ENCODE measurements at places on chromosomes 1 and 21.

DNA sequence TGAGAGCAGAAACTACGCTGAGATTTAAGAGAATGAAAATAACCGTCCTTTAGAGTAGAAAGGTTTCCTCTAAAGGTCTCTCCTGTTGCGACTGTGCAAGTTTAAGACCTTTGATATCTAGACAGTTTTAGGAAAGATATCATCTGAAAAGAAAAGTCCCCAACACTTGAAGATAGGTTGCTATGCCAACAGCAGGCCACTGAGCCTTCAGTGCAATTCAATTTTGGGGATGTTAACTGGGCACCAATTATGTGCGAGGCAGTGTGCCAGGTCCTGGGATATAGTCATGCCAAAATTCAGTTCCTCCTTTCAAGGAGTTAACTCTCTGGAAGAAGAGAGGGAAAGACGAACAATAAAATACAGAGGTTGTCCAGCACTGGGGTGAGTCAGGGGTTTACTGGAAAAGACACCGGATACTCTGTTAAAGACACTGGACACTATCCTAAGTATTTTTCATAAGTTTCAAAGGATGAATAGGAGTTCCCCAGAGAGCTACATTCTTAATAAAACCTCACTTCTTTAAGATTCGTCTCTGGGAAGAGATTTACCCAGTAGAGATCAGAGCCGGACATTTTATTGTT lies 25.5 kb upstream of the ZNF281 start:
- DNase-seq = no peak

GRCh38 chr1:36755303-36756230 lies 272.9 kb upstream of the CSF3R start:
- no peak for DNase-seq

DNA sequence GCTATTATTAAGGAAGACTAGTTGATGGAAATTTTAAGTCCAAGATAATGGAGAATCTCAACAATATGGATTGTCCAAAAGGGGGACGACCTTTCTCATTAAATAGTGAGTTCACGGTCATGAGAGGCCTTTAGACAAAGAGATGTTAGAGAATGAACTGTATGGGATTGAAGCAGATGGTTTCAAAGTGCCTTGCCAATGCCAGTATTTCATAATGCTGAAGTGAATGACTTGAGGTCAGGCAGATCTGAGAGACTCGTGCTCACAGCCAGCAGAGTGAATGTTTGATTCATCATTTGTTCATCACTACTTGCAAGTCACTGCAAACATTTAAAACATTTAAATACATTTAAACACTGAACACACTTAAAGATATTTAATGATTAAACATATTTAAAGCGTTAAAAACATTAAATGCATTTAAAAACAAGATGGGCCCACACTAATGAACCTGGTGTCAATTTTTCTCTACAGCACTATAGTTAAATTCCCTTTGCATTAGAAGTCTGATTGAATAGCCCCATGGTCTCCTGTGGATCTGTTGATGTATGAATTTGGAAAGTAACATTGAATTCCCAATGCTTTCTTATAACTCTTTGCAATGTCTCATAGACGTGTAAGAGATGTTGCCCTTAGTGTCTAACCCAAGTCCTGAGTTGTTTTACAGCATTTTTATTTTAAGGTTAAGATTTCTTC lies 80.7 kb downstream of the TGFB2 start:
- no peak for DNase-seq

- DNase-seq = no peak
Measured at GRCh38 chr1:51850420-51851223, 27.9 kb downstream of the NRDC start.

GRCh38 chr1:204323887-204324286 lies 35.8 kb downstream of the PLEKHA6 start:
- no peak for DNase-seq

GRCh38 chr1:218392780-218393179 lies 47.6 kb downstream of the TGFB2 start:
- DNase-seq = no peak

DNA sequence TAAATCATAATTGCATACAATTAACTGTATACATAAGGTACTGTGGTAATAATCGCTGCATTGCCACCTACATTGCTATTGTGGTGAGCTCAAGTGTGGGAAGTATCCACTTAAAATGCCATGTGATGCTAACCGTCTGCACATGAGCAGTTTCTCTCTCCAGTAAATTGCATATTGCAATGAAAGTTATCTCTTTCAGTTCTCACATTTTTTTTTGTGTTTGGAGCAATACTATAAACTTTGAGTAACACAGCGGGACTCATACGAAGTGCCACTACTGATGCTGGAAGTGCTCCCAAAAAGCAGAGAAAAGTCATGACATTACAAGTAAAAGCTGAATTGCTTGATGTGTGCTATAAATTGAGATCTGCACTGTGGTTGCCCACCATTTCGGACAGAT lies 38.5 kb downstream of the DISC1 start:
- DNase-seq = no peak

DNA sequence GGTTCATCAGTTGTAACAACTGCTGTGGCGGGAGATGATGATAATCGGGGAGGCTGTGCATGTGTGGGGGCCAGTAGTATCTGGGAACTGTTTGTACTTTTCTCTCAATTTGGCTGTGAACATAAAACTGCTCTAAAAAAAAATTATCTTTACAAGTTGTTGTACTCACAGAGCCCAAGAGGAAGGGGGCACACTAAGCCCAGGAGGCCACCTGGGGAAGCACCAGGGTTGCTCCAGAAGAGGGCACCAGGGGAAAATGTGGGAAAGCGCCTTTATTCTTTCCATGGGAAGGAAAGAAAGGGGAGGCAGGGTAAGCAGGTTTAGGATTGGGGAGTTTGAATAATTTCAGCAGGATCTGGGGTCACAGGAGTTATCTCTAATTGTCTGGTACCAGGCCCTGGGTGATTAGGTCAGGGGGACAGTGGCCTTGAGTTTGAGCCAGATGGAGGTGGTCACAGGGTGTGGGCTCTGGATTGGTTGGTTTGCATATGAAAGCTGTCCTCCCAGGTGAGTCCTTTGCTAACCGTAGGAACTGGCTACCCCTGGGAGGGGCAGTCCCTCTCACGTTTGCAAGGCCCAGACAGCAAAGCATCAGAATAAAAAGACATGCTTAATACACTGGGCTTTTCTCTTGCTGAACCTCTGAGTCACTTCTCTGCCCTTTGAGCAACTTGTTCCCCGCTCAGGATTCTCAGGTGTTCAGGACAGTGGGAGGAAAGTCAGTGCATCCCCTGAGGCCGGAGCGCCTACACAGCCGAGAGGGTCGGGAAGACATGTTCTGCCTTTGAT lies 11.2 kb downstream of the MYOC start:
- no peak for DNase-seq
